Activated naive CD4-positive, alpha-beta T cell treated with anti-CD3 and anti-CD28 coated beads, Interleukin-2, amount 10 ng/mL, durations not matched to agents 7 days and 5 days (primary cell): ENCODE measurements at places on chromosomes 5 and 9.

- peaks cover 76% of the 10 kb centered on the region for H3K27me3 ChIP-seq
- peaks cover 10% of the 10 kb centered on the region for H3K4me1 ChIP-seq
- peak overlapping the region; percentile 11 for H3K27ac ChIP-seq
- H3K4me3 ChIP-seq = no peak overlapping the region
- H3K36me3 ChIP-seq = peaks cover 7% of the 10 kb centered on the region
- DNase-seq = no peak
These were observed 6.1 kb upstream of the FOXB2 start for GRCh38 chr9:77013206-77013931.

- no peaks in the 10 kb centered on the region for H3K4me1 ChIP-seq
- no peak overlapping the region for H3K27ac ChIP-seq
- no peaks in the 10 kb centered on the region for H3K27me3 ChIP-seq
- no peaks in the 10 kb centered on the region for H3K36me3 ChIP-seq
- no peak overlapping the region for H3K4me3 ChIP-seq
- DNase-seq = no peak
These were observed 543.7 kb upstream of the SGCD start for GRCh38 chr5:155783246-155783645.

DNA sequence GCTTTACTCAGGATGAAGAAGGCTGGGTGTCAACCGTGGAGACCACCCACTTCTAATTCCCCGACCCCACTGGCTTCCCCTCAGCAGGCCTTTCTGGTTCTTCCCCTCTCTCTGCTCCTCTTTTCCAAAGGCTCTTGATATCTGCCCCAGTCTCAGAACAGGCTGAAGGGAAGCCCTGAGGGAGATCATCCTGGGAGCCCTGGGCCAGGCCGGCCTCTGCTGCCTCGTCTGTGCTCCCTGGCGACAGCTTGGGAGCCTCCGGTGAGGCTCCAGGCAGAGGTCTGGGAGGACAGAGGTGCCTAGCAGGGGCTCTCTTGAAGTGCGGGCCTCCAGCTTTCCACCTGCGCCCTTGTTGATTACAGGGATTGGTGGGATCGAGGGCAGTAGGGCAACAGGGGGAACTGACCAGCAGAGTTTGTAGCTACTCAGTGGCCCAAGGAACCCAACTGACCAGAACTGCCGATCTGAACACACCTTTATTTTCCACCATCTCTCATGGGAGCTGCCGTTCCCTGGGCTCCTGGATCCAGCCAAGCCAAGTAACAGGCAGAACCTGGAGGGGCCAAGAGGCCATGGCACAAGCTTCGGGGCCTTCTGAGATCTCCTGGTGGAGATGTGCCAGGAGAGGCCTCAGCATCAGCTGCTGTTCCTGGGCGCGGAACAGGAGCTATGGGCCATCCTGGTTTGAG is 198.5 kb downstream of the CACNA1B start:
- H3K4me3 ChIP-seq = no peak overlapping the region
- no peaks in the 10 kb centered on the region for H3K36me3 ChIP-seq
- H3K27me3 ChIP-seq = peaks cover 12% of the 10 kb centered on the region
- no peak for DNase-seq

DNA sequence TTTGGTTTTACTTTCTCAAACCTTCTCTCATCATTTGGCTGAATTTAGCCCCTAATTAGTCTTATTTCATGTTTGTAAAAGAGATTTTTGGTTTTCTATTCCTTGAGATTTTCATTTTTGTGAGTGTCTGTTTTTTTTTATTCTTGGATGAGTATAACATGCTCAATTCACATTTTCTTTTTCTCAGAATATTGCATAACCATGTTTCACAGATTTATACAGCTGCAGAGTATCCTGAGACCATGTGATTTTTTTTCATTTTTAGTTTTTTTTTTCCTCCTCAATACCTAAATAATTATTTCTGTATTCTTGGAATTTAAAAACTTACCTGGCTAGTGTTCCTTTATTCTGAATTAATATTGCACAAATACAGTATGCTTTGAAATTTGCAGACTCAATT is 361.9 kb downstream of the SEMA5A start:
- H3K4me3 ChIP-seq = no peak overlapping the region
- H3K27me3 ChIP-seq = no peaks in the 10 kb centered on the region
- no peak overlapping the region for H3K27ac ChIP-seq

DNA sequence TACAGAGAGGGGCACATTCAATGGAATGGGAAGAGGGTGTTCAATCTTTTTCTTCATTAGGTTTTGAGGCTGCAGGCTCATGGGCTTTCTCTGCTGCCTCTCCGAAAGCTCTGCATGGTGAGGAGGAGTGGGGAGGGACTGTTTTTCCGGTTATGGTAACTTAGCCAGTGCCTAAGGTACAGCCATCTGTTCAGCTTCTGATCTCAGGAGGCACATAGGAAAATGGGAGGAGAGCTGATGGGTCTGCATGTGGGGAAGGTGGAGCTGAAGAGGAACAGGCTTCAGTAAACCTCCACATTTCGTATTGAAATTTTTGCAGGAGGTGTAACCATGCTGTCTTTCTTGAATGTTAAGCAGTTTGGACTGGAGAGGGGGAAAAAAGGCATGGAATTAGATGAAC is 1020.4 kb upstream of the WWC1 start:
- no peaks in the 10 kb centered on the region for H3K27me3 ChIP-seq
- DNase-seq = no peak
- no peak overlapping the region for H3K27ac ChIP-seq
- H3K4me3 ChIP-seq = no peak overlapping the region
- H3K36me3 ChIP-seq = no peaks in the 10 kb centered on the region

- no peaks in the 10 kb centered on the region for H3K4me1 ChIP-seq
- H3K36me3 ChIP-seq = no peaks in the 10 kb centered on the region
- H3K4me3 ChIP-seq = no peak overlapping the region
- no peak for DNase-seq
- H3K27me3 ChIP-seq = peaks cover 21% of the 10 kb centered on the region
These were observed 154.8 kb downstream of the PAX5 start for GRCh38 chr9:36878986-36879982.

DNA sequence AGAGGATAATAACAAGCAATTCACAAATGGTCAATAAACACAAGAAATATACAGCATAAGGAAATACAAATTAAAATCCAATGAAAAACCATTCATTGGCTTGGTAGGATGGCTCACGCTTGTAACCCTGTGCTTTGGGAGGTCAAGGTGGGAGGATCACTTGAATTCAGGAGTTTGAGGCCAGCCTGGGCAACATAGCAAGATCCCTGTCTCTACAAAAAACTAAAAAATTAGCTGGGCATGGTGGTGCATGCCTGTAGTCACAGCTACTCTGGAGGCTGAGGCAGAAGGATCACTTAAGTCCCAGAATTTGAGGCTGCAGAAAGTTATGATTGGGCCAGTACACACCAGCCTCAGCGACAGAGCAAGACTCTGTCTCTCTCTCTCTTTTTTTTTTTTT is 20.9 kb upstream of the UBAP1 start:
- peaks cover 4% of the 10 kb centered on the region for H3K27me3 ChIP-seq
- H3K27ac ChIP-seq = no peak overlapping the region
- H3K4me1 ChIP-seq = no peaks in the 10 kb centered on the region
- no peak overlapping the region for H3K4me3 ChIP-seq

DNA sequence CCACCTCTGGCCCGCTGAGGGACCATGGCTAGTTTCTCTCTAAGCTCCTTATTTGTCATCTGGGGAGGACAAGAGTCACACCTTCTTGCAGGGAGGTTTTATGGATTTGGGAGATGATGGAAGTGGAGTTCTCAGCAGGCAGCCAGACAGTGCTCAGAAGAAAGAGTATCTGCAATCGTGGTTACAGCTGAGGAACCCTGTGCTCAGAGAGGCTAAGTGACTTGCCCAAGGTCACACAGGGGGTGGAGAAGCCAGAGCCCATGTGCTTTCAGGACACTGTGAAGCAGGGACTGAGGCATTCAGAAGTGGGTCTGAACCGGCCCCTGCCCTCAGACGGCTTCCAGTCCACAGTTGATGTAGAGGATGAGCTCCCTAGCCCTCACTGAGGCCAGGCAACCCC is 10.8 kb downstream of the PRRX2 start:
- H3K27ac ChIP-seq = no peak overlapping the region
- no peaks in the 10 kb centered on the region for H3K36me3 ChIP-seq
- H3K27me3 ChIP-seq = peaks cover 78% of the 10 kb centered on the region
- no peaks in the 10 kb centered on the region for H3K4me1 ChIP-seq
- no peak for DNase-seq

DNA sequence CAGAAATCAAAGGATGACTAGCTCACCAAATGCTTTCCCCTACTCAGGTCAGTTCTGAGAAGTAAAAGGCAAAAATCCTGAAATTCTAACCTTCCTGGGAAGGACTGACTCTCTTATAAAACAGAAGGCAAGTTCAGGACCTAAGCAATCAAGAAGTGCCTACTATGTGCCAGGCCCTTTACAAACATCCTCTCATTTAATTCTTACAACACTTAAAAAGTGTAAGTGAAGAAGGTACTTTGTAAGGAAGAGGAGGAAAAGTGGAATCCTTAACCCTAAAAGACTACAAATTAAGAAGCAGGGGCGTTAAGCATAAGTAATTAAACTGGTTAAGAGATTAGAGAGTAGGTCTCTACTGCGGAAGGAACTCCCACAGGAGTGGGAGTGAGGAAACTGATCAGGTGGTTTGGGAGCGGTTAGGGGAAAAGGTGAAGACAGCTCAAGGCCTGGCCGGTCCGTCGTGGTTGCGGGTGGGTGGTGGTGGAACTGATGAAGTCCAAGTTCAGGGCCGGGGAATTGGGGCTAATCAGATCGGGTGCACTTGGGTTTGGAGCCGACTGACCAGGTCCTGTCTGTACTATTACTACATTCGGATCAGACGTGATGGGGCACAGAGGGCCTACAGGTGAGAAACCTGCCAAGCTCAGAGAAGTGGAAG is 839 bp downstream of the MED27 start:
- peak overlapping the region; percentile 76 for H3K27ac ChIP-seq
- peaks cover 4% of the 10 kb centered on the region for H3K27me3 ChIP-seq
- peaks cover 29% of the 10 kb centered on the region for H3K4me1 ChIP-seq

DNA sequence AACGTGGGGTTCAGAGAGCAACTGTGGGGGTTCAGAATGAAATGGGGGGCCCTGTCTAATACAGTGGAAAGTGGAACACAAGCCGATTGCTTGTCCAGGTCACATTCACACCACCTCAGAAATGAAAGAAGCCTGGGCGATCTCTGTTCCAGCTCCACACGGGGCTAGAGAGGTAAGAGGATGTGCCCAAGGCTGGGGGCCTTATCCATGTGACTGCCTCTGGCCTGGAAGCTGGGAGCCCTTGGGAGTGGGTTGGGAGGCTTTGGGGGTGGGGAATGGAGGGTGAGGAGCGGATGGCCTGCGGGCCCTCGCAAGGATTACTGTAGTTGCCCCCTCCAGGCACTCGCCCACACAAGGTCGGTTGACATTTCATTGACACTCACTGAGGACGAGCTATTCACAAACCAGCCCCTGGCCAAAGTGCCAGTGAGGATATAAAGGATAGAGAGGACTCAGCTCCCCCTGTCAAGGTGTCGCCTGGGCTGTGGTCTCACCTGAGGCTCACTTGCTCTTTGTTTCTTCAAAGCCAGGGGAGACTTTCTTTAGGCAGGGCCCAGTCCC is 86.7 kb downstream of the LIFR start:
- no peak for DNase-seq
- H3K27ac ChIP-seq = no peak overlapping the region
- no peaks in the 10 kb centered on the region for H3K36me3 ChIP-seq
- no peaks in the 10 kb centered on the region for H3K4me1 ChIP-seq

DNA sequence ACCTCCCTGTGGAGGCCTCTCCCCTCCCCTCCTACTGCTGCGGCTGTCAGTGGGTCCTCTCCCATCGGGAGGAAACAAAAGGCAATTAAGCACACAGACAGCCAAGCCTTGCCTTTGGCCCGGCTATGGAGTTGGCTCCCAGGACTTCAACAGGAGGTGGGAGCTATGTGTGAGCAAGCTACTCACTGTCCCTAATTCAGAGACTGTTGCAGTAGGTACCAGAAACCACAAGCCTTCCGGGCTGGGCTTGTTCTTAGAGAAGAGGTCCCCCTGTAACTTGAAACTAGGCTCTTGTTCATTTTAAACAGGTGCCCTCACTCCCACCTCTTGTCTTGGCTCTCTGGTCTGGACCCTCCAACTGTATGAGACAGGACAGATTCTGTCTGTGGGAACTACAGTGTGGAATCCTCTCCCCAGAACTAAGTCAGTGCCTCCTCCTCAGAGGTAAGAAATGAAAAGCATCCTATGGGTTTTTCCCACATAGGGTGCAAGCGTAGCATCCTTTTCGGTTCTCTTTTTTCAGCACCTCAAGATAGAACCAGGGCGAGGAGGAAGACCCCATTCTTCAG is 561.1 kb downstream of the EBF1 start:
- H3K27me3 ChIP-seq = peaks cover 7% of the 10 kb centered on the region
- no peaks in the 10 kb centered on the region for H3K36me3 ChIP-seq
- DNase-seq = no peak
- no peak overlapping the region for H3K27ac ChIP-seq

GRCh38 chr5:170046241-170046640 is 59.5 kb upstream of the FOXI1 start:
- peak overlapping the region; percentile 4 for H3K27ac ChIP-seq
- DNase-seq = no peak
- H3K4me1 ChIP-seq = peaks cover 23% of the 10 kb centered on the region
- no peak overlapping the region for H3K4me3 ChIP-seq
- no peaks in the 10 kb centered on the region for H3K27me3 ChIP-seq

DNA sequence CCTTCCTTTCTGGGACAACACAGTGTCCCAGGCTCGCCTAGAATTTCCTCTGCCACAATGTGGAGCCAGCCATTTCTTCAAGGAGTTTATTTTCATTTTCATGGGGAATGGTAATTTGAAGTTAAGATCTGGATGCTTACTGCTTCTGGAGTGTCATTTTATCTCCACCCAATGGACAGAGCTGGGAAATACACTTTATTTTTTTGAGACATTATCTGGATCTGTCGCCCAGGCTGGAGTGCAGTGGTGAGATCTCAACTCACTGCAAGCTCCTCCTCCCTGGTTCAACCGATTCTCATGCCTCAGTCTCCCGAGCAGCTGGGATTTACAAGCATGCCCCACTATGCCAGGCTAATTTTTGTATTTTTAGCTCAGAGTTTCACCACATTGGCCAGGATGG is 12.7 kb upstream of the THG1L start:
- DNase-seq = peak; percentile 31
- no peak overlapping the region for H3K4me3 ChIP-seq
- H3K27me3 ChIP-seq = no peaks in the 10 kb centered on the region

DNA sequence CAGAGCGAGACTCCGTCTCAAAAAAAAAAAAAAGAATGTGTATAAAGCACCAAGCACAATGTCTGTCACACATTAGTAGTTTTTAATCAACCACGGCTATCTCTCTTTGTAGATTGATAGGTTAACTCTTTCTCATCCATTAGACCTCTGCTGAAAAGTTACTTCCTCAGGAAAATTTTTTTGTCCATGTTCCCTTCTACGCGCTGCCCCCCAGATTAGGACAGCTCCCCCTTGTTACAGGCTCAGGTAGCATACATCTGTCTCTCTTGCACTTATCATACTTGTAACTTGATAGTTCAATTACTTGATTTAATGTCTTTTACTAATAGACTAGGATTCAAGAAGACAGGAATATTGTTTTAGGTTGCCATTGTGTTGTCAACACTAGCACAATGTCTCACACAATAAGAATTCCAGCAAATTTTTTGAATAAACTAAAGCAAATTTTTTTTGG is 1.5 kb downstream of the SPDL1 start:
- no peak for DNase-seq
- peaks cover 39% of the 10 kb centered on the region for H3K4me1 ChIP-seq
- H3K4me3 ChIP-seq = peak overlapping the region; percentile 99
- H3K27ac ChIP-seq = no peak overlapping the region
- H3K27me3 ChIP-seq = peaks cover 6% of the 10 kb centered on the region
- H3K36me3 ChIP-seq = peaks cover 25% of the 10 kb centered on the region
